ENCODE measurements at places on chromosomes 5 and 9.
A peak's percentile ranks its signal among the peaks of the same experiment; 100 is the strongest.

DNA sequence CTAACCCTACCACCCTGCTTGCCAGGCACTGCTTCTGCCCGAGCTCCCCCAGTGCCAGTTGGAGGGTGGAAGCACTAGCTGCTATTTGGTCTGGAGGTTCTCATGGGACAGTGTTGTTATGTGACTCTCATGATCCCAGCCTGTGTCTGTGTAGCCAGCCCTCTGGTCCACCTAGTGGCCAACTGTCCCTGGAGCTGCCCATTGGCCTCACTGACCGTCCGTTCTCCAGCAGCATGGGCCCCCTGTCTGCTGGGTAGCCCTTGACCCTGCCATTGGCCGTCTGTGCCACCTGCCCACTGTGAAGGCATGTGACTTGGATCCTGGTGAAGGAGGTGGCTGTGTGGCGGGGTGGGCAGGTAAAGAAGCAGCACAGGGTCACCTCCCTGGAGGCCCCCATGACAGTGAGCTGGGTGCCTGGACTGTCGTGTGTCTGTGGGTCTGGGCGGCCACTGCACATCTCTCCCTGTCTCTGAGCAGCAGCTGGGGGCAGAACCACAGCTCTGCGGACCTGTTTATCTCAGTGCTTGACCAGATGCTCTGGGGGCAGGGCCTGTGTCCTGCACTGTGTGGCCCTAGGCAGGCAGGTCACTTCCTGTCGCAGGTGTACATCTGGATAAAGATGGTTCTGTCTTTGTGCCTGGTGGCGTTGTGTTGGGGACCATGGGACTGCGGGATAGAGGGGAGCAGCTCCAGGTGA, 11.4 kb downstream of the PHF2 start:
- DNase-seq, result peak; percentile 50

- no peak for DNase-seq
Observed at GRCh38 chr5:64487283-64487682, 18.5 kb upstream of the RGS7BP start.

GRCh38 chr9:20804489-20805250, 120.6 kb downstream of the FOCAD start:
- no peak for DNase-seq

DNA sequence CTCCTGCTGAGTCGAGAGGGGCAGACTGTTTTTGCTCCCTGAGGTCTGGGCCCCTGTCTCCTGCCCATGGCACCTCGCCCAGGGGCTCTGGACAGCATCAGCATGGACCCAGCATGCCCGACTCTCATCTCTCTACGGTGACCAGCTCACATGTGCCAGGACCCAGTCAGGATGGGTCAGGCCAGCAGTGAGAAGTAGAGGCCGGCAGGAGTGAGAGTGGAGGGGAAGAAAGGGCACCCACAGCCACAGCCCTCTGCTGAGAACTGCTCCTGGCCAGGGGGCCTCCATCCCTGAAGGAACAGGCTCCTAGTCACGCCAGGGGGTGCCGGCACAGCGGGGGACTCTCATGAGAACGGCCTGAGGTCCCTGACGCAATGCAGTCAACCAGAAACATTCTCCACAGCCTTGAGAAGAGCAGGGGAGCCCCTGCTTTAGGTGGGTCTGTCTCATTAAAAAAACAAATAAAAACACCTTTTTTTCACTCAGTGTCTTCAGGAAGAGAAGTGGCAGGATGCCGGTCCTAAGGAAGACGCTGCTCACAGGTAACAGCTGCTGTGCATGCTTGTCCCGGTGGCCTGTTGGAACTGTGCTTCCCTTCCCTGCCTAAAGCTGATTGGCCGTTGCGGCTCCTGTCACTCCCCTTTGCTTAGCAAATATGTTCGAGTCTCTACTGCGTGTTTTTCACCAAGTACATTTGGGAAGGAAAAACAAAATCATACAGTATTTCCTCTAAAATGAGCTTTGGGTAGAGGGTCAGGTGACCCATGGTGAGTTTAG, 85.7 kb upstream of the FBXW11 start:
- peak; percentile 55 for DNase-seq

Measured in activated effector memory CD4-positive, alpha-beta T cell treated with anti-CD3 and anti-CD28 coated beads, Interleukin-2, amount 50 U/mL, for 16 hours (primary cell).